ENCODE measurements at places on chromosomes 5 and 9. TPM values are rescaled to one million over a fixed set of nuclear protein-coding genes. Genes with fewer than 3 reads are reported as not detected.
A peak's percentile ranks its signal among the peaks of the same experiment; 100 is the strongest.

DNA sequence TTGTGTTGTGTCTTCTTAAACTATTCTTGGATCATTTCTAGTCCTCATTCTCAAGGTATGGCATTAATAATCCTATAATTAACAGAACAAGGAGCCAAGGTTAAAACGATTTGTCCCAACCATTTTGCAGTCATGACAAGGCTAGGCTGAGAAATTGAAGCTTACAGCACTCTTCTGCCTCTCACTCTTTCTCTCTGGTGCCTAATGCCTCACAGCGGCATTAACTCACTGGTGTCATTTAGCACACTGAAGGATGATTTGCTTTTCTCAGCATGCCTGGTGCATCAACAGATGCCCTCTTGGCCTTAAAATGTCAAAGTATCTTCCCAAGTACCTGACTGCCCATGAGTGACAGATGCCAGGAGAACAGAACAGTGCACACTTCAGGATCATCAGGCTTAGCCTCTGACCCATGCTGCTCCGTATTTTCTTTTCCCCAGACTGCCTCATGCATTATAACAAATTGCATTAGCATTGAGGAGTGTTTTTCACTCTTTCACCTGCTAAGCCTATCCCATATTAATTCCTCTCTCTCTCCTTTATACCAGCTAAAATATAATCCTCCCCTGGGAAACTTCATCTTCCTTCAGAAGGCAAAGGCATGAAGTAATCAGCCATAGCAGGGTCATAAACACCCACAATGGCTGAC, 61.1 kb upstream of the SV2C start:
- DNase-seq, result no peak

DNA sequence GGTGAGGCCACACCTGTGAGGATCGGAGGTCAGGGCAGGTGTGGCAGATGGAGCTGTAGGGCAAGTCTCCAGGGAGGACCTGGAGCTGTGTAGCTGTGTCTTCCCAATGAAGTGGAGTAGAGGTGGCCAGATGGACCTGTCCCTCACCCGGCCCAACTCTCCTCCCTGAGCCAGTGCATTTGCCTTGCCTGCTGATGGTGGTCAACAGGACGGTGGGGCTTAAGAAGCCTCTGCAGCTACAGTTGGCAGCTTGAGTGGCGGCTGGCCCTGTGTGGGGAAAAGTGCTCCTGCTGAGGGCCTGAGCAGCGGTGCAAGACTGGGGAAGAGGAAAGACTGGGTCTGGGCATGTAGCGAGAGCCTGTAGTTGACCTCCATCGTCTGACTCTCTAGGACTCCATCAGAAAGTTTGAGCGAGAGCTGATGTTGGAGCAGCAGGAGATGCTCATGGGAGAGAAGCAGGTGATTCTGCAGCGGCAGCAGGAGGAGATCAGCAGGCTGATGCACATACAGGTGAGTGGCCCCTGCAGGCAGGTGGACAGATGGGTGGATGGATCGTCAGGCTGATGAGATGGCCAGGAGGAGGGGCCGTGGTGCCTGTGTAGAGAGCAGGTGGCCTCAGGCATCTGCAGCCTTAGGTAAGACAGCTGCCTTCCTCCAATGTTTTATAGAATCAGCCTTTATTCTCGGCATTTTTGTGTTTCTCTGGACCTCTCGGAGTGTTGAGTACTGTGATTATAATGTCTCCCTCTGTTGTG, 24.9 kb downstream of the PITX1 start:
- DNase-seq, result no peak

- DNase-seq, result peak; percentile 45
Measured at GRCh38 chr9:18190671-18191374, 283.1 kb upstream of the ADAMTSL1 start.

GRCh38 chr5:121981254-121981653, 19.5 kb downstream of the SRFBP1 start:
- DNase-seq, result no peak

DNA sequence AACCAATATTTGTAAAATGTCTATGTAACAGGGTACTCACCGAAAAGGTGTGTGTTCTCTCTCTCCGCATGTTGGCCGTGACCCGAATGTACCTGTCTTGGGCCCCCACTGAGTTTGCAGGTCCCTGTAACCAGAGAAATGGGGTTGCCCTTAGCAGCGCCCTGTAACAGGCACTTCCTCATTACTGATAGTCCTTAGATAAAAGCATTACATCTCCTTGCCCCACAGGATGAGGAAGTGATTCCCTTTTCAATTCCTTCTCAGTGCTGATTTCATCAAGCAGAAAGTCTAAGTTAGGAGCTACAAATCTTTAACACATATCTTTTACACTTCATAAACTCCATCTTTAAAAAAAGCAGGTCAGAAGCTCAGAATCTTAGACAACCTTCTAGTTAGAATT, 15.2 kb upstream of the HMHB1 start:
- no peak for DNase-seq

Gene PRELID2
- 3.3 TPM for total RNA-seq

Gene CDX1
- 0.15 TPM for total RNA-seq

Gene AQP3
- 89.5 TPM for total RNA-seq
